NCI-H1105 treated with DMSO at 0.1 percent for 48 hours (cell line): ENCODE measurements at places on chromosomes 4 and X.
A peak's percentile ranks its signal among the peaks of the same experiment; 100 is the strongest.

DNA sequence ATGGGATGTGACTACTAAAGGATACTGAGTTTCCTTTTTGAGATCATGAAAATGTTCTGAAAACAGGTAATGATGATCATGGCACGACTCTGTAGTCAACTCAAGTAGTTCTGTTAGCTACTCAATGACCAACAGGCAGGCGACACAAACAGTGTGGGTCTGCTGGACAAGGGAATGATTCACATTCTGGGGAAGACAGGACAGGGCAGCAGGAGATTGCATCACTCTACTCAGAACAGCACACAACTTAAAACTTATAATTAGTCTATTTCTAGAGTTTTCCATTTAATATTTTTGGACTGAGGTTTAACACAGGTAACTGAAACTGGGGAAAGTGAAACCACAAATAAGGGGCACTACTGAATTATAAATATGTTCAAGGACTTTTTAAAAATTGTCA is 365.2 kb downstream of the PRDM5 start:
- DNase-seq = no peak

DNA sequence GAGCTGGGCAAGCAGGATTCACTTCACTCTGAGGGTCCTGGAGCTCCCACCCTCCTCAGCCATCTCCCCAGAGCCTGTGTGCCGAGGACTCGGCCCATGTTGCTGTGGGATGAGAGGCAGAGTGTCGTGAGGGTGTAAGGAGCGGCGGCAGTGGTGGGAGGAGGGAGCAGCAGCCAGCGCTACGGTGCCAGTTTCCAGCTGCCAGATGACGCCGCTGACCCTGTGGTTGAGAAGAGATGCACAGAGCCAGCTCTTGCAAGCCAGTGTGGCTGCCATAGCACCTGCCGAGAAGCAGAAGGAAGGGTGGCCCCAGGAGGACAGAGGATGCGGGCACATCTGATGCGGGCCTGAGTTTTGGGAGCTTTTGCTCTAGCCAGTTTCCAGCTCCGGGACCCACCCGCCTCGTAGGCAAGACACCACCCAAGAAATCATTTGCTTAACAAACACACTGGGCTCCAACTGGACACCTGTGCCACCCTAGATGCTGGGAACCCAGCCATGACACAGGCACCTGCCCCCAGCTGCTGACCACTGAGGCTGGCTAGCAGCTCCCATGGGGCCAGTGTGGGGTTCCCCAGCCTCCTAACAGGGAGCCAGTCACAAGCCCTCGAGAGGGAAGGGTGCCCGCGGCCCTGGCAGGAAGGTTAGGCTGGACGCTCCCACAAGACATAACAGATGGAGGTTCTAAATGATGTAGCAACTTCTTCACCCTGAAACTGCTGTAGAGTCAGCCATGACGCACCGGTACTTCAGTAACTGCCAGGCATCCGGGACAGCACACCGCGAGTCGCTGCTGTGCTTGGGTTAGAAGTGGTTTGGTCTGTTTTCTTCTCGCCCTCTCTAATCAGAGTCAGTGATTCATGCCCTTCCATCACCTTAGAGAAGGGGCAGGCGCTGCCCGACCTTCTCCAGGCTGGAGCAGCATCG is 8.9 kb downstream of the MSANTD1 start:
- no peak for DNase-seq

- DNase-seq = no peak
Measured at GRCh38 chrX:133493366-133493765, 78.1 kb upstream of the GPC4 start.

GRCh38 chrX:48475296-48475695 is 703 bp upstream of the FTSJ1 start:
- no peak for DNase-seq

DNA sequence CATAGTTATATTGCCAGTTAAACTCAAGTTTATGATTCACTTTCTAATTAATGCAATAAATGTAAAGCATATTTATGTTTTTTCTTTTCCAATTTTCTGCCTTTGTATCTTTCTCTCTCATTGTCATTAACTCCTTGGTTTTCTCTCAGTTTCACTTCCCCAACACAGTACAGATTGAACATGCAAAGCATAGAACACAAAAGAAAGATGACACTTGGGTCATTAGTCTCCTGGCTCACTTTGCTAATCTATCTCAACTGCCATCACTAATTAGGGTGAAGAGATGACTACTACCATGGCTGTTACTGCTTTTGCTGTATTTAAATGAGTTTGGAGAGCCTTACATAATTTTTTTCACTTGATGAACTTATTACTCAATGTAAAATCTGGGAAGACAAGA is 12.3 kb upstream of the NAA11 start:
- no peak for DNase-seq

DNA sequence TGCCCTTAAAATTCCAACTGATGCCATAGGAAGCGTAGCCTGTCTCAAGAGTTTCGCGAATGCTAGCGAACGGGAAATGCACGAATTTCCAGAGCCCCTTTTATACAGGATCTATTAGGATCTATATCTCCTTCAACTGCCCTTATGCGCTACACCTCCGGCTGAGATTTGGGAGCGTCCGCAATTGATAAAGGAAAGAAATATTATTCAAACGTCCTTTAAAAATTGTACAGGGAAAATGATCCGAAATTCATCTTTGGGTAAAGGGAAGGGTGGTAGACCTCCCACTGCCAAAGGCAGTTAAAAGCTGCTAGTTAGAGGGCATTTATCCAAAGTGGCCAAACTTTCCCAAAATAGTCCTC is 609 bp downstream of the NR3C2 start:
- DNase-seq = no peak

DNA sequence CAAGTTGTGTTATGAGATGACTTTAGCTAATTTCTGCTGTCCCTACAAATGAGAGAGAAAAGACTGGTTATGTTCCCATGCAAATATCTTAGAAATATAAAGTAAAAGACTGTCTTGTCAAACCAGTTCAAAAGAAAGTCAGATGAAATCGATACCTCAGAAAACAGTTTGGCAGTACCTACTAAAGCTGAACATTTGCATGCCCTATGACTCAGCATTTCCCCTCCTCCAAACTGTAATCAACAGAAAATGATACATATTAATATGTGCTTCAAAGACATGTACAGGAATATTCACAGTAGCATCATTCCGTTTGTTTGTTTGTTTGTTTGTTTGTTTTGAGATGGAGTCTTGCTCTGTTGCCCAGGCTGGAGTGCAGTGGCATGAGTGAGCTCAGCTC is 90.3 kb downstream of the ARX start:
- DNase-seq = no peak

GRCh38 chr4:1582227-1582626 is 101.9 kb downstream of the FAM53A start:
- no peak for DNase-seq

- no peak for DNase-seq
Measured at GRCh38 chrX:121949041-121949760, 901.8 kb downstream of the GLUD2 start.

DNA sequence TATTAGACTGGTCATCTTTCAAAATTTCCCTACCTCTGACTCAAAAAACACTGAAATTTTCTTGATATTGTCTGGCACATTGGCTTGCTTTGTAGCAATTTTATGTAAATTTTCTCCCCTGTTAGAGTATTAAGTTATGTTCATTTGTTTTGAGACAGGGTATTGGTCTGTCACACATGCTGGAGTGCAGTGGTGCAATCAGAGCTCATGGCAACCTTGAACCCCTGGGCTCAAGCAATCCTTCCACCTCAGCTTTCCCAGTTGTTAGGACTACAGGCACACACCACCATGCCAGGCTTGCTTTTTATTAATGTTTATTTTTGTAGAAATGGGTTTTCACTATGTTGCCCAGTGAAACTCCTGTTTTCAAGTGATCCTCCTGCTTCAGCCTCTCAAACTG is 17.5 kb downstream of the FABP2 start:
- DNase-seq = no peak

DNA sequence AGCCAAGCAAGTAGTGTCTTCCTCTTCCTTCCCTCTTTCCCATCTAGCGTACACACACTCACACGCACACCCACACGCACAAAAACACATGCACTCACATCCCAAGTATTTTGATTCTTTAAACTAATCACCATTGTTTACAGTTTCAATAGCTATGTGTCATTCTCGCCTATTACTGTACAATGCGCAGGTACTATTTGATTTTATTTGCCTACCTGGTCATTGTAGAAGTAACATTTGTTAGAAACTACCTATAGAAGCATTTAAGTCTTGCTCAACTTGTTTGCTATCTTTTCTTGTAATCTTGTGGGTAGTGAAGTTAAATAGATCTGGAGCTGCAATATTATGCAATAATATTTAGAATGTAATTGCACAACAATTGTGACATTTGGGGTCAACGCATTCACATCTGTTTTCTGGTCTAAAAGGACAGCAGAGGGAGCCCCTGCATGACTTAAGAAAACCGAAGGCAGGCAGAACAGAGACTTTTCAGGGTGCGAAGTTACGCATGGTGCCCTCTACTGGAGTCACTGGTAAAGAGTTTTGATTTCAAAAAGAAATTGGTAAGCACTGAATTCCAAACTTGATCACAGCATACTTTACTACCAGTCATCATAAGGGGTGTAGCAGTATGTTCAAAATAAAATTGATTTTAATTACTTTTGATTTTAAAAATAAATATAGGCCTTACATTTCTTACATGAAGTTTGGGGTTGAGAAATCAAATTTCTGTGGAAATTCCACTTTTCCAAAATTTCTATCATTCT is 503.3 kb upstream of the FAM241A start:
- peak; percentile 68 for DNase-seq

- DNase-seq = no peak
Measured at GRCh38 chr4:35963383-35963782, 280.9 kb downstream of the ARAP2 start.

DNA sequence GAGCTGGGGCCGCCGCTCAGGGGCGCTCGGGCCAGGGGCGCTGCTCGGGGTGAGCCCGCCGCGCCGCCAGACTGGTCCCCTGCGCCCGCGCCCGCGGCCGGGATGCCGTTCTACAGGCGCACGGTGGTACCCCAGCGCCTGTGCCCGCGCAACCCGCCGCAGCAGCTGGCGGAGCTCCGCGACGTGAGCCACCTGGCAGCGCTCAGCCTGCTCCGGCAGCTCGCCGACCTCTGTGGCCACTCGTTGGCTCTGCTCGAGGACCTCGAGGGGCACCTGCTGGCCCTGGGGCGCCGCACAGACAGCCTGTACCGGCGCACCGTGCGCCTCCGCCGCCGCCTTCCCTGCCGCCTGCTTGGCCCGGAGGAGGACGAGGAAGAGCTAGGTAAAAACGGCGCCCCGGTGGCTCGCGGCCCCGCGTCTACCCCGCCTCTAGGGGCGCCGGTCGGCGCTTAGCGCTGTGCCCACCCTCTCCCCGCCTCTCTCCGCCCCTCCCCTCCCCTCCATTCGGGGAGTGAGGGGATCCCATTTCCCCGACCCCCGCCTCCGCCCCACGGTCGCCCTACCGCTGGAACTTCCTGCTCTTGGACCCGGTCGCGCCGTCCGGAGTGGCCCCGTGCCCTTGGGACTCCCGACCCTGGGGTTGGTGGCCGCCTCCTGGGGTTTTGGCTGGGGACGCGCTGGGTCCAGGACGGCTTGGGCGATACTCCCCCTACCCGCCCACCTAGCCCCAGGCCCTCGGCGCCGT is 513 bp downstream of the NHSL2 start:
- DNase-seq = peak; percentile 53

DNA sequence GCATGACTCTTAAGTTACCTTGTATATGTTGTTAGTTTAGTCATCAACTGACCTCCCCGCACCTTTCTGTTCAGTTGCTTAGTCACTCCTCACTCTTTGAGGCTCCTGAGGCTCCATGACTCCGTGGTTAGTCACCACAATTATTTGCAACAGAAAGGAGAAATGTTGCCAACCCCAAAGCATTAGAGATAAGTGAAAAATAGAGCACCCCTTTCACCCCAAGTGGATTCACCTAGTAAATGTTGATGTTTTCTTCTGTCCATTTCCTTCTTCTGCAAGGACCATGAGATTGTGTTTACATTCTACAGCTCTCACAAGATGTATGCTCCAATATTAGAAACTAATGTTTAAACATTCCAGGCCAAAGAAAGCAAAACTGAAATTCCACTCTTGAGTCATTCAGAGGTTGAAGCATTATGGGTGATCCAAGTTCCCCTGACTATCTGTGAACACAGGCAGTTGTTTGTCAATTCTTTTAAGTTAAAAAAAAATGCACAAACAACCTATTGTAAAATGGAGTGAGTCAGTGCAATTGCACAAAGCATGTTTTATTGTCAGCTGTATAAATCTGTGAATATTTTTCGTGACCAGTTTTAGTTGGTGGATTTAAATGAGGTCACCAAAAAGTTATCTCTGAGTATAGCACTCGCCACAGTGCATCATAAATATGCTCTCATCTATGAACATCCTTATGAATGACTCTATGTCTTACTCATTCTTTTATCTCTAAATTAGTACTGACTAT is 552.4 kb upstream of the MAGEB2 start:
- no peak for DNase-seq

- DNase-seq = no peak
Measured at GRCh38 chrX:66015152-66015831, 24.6 kb downstream of the VSIG4 start.

GRCh38 chr4:86963697-86964096 is 28.9 kb downstream of the AFF1 start:
- no peak for DNase-seq

DNA sequence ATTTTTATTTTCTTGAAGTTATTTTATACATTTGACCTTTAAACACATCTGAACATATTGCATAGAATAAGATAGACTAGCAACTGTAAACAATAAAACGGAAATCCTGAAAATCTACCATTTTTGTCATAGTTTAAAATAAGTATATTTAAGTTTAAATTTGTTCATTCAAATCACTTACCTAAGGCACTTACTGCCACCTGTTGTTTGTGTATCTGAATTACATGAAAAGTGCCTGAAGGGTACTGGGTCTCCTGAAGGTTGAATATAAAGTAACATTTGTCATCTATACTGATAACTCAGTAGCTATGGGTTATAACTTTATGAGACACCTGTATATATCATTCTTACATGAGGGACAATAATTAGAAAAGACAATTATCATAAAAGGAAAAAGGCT is 38.6 kb downstream of the TRPC5 start:
- no peak for DNase-seq

- DNase-seq = no peak
Measured at GRCh38 chr4:158050942-158051341, 121.9 kb downstream of the GASK1B start.

- peak; percentile 28 for DNase-seq
Measured at GRCh38 chr4:98657531-98658286, 702 bp downstream of the TSPAN5 start.

DNA sequence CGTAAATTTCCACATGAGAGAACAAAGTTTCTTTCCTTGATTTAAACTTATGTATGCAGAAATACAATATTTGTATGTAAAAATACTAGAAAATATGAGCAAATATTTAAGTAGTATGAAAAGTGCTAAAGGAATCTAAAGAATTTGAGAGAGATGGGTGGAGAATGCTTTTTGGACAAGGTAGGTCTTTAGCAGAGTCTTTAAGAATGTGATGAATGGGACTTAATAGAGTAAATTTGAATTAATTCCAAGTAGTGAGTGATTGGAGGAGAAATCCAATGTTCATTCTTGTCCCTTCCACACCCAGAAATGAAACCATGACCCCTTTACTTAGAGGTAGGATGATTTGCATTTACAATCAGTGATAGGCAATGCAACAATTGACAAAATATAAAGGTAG is 570.9 kb upstream of the ZFP42 start:
- DNase-seq = no peak
